ENCODE measurements at places on chromosomes 3 and 15.
A peak's percentile ranks its signal among the peaks of the same experiment; 100 is the strongest.

GRCh38 chr3:122903171-122903570 lies 108.3 kb downstream of the SLC49A4 start:
- DNase-seq: no peak

- DNase-seq: no peak
Measured at GRCh38 chr15:89409184-89410038, 74.8 kb upstream of the POLG start.

DNA sequence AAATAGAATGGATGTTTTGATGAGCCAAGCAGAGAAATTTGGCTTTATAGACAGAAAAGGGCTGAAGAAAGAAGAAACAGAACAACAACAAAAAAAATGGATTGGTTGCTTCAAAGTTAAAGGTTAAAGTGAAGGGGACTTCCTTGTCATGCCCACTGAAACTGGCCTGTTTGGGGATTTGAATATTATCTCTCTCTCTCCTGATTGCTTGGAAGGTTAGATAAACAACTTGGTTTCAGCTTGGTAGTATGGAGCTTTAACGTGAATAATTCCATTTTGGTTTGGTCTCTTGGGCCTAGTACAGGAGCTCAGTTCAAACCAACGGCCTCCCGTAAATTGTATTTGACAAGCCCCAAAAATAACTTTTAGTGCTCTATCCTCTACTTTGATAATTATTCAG lies 70.8 kb upstream of the MBNL1 start:
- no peak for DNase-seq

GRCh38 chr3:19154693-19155250 lies 6.5 kb downstream of the KCNH8 start:
- DNase-seq: no peak

DNA sequence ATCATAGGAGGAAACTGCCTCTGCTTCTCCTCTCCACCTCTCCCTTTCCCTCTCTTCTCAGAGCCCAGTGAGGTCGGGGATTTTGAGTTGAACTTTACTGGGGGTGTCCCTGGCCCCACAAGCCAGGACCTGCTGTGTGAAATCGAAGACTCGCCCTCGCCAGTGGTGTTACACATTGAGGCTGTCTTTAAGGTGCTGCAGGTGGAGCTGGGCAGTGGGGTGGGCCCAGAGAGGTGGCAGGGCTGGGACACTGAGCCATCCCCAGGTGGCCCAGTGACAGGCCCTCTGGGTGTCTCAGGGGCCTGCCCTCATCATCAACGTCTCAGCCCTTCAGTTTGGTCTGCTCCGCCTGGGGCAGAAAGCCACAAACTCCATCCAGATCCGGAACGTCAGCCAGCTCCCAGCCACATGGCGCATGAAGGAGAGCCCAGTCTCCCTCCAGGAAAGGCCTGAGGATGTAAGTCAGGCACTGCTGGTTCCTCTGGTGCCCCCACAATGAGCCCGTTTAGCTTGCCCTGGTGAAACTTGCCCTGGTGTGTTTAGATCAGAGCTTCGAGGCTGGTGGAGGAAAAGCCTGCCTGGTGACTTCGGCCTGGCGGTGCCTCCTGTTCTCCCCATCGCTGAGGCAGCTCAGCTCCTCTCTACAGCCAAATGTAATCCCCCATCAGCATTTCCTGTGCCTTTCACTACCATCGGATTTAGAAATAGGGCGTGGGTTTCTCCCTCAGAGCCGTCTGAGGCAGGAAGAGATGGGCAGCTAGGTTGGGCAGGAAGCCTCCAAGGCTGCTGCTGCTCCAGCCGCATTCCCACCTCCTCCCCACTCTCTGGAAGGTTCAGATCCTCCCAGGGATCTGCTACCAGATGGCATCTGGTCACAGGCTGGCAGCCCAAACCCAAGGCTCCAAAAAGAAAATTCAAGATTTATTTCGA lies 39.2 kb downstream of the ACAA1 start:
- DNase-seq: no peak

- no peak for DNase-seq
Measured at GRCh38 chr3:29406291-29406832, 125.5 kb downstream of the RBMS3 start.

DNA sequence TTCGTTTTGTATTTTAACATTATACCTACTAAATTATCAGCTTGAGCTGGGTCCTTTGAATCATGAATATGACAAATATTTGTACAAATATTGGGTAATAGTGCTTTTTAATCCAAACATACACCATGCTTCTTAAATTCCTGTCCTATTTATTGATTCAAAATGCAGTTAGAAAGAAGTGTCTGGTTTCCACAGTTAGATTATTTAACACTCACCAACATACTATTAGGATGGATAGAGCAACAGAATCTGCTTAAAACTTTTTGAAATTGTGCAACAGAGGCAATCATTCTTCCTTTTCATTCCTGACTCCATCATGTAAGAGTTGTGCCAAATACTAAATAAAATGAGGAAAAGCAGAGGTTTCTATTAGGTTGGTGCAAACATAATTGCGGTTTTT lies 281.2 kb downstream of the LSAMP start:
- no peak for DNase-seq

GRCh38 chr3:113278599-113278955 lies 67.2 kb downstream of the BOC start:
- DNase-seq: no peak

DNA sequence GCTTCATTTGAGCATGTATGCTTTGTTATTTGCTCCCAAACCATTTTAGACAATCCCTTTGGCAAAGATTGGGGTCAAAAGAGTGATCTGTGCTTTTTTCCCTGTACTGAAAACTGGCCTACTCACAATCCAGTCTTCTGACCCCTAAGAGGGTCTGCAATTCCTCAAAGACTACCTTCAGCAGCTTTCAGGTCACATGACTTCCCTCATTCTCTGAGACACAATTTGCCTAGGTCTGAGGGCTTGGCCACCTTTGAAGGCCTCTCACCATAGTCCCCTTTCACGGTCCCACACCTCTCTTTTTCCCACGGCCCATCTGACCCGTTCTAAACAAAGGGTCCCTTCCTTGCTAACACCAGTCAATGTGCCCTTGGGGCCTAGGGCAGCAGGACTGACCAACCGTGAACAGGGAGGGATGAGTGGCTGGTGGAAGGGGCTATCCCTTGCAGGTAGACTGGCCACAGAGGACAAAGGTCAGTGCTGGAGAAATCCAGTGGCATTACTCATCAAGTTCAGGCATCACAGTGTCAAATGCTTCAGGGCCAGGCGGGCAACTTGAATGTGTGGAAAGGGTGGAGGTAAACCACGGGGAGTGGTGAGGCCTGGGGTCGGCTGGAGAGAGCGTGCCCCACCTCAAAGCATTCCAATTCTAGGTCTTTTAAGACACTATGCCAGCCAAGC lies 10.8 kb downstream of the RASL12 start:
- peak; percentile 39 for DNase-seq

GRCh38 chr3:179194931-179195330 lies 46.8 kb downstream of the PIK3CA start:
- no peak for DNase-seq

- no peak for DNase-seq
Measured at GRCh38 chr15:34783431-34783830, 11.9 kb downstream of the ACTC1 start.

- DNase-seq: no peak
Measured at GRCh38 chr3:69200384-69201068, 78.1 kb upstream of the LMOD3 start.

DNA sequence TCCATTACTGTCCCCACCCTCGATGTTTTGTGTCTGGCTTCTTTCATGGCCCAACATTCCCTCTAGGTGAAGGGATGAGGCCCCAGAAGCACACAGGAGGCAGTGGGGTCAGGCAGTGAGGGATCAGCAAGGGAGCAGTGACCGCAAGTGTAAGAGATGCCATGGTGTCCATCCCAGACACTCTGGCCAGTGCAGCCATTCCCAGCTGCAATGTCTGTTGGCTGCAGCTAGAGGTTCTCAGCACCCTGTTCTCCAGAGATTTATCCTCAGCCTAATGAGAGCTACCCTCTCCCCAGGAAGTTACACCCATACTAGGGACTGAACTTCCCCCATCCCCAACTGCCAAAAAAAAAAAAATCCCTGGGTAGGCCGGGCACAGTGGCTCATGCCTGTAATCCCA lies 40.2 kb downstream of the TRANK1 start:
- no peak for DNase-seq

DNA sequence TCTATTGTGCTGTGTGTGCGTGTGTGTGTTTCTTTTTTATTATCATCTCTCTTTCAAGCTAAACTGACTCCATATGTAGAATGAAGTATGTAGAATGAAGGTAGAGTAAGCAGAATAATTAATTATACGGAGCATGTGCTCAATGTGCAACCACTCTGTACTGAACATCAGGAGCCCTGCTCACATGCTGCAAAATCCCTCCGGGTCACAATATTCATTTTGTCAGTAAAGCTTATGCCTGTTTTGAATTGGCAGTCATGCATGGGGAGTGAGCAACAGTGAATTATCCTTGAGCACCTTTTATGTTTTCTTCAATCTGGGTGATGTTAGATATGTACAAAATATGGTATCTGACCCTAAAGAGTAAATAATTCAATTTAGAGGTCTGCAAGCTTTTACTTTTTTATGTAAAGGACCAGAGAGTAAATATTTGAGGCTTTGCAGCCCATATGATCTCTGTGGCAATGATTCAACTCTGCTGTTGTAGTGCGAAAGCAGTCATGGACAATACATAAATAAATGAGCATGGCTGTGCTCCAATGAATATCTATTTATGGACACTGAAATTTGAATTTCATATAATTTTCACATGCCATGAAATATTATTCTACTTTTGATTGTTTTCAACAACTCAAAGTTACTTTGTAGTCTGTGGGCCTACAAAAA lies 199.9 kb downstream of the VGLL3 start:
- no peak for DNase-seq

GRCh38 chr3:29642393-29643033 lies 361.6 kb downstream of the RBMS3 start:
- DNase-seq: no peak

DNA sequence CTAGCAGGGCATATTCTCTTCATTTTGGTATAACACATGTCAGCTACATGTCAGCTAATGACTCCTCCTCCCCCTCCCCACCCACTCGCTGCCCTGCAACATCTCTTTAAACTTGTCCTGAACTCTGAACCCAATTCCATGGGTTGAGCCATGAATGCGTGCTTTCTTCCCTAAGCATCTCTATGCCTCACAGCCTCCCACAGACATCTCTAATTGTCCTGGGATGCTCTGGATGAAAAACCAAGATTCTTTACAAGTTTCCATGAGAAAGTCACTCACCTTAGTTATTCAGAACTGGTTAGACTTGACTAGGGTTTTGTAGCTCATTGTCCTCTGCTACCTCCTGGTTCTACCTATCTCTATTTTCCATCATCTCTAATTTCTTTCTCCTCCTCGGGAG lies 629.1 kb downstream of the TBL1XR1 start:
- DNase-seq: no peak

GRCh38 chr15:27545494-27546255 lies 553.4 kb downstream of the OCA2 start:
- DNase-seq: no peak

DNA sequence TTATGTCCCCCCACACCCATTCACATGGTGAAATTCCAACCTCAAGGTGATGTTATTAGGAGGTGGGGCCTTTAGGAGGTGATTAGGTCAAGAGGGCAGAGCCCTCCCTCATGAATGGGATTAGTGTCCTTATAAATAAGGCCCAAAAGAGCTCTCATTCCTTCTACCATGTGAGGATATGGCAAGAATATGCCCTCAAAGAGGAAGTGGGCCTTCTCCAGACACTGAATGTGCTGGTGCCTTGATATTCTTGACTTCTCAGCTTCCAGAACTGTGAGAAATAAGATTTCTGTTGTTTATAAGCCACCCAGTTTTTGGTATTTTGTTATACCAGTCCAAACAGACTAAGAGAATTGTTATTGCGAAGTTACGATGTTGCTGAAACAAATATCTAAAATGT lies 94.4 kb downstream of the ANKRD28 start:
- no peak for DNase-seq

- no peak for DNase-seq
Measured at GRCh38 chr3:113374078-113374477, 67.2 kb downstream of the CFAP44 start.

GRCh38 chr3:143677430-143677829 lies 170.8 kb downstream of the SLC9A9 start:
- DNase-seq: no peak

GRCh38 chr3:184783319-184783718 lies 28.6 kb upstream of the VPS8 start:
- no peak for DNase-seq

DNA sequence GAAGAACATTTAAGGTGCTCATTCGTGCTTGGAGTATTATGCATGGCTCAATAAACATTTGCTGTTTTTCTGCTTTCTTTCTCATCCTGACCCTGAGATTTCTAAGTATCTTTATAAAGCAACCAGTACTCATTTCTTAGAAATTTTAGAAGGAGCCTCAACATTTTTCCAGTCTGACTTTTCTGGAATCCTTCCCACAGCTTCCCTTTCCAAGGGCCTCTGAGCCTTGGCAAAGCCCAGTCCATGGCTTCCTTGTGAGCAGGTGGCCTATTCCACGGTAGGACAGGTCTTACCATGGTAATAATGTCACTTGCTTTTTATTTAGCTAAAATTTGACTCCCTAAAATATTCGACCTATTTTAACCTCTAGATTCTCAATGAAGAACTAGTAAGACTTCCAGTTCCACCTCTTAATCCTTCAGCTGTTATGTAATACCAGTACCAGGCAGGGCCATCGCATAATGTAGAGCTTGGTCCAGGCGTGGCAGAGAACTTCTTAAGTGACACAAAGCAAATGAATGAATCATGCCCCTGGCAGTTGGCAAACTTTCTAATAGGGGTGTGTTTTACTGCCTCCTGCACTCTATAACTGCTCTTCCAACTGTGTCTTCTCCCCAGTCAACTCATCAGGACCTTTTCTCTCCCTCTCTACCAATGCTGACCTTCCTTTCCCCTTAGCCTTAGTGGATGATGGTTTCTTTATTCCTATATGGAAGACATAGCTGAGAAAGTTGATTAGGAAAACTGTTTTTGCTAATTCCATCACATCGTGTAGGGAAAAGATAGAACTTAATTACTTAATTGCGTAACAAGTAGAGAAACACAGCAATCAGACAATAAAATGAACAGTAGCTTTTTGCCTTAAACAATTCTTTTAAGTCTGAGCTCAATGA lies 894 bp upstream of the TM4SF4 start:
- DNase-seq: peak; percentile 70

DNA sequence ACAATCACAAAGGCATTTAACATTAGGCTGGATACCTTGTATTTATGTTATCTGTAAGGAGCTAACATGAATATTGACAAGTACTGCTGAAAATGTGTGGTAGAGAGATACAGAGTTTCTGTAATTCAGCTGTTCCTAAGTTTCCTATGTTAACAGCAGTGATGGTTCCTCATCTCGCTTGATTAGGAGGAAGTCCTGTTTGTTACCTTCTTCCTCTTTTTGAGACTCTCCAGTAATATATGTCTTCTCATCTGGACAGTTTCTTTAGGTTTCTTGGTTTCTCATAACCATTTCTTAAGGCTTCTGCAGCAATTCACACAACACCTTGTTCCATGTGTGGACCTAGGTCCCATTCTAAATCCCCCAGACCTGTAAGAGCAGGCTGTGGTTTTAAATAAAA lies 11.4 kb upstream of the PEX5L start:
- no peak for DNase-seq

GRCh38 chr15:69175536-69175935 lies 15.1 kb downstream of the GLCE start:
- no peak for DNase-seq

Data from suprapubic skin (tissue), 4 donors.